ENCODE measurements at places on chromosomes 6 and 20.

- peak; percentile 79 for DNase-seq
Measured at GRCh38 chr6:53794137-53794719, 577 bp upstream of the LRRC1 start.

DNA sequence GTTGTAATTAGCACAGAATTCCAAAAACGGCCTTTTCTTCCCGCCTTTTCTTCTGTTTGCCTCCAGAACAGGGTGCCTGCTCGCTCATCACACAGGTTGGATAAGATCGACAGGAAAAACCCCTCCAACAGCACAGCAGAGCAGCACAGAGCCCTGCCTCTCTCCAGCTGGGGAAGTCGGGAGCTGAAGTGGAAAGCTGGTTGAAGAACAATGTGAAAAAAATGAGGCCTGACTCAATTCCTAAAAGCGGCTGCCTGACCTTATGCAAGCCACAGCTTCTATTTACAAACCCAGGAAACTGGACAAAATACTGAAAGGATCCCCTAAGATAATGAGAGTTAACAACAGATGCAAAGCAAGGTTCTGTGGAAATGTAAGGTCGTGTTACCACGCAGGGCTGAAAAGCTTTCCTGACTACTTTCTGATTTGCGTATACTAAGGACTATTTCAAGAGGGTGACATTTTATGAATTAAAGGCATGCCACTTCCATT is 116.9 kb downstream of the TTLL2 start:
- DNase-seq = no peak

- DNase-seq = no peak
Measured at GRCh38 chr6:134654751-134655150, 295.1 kb downstream of the ALDH8A1 start.

DNA sequence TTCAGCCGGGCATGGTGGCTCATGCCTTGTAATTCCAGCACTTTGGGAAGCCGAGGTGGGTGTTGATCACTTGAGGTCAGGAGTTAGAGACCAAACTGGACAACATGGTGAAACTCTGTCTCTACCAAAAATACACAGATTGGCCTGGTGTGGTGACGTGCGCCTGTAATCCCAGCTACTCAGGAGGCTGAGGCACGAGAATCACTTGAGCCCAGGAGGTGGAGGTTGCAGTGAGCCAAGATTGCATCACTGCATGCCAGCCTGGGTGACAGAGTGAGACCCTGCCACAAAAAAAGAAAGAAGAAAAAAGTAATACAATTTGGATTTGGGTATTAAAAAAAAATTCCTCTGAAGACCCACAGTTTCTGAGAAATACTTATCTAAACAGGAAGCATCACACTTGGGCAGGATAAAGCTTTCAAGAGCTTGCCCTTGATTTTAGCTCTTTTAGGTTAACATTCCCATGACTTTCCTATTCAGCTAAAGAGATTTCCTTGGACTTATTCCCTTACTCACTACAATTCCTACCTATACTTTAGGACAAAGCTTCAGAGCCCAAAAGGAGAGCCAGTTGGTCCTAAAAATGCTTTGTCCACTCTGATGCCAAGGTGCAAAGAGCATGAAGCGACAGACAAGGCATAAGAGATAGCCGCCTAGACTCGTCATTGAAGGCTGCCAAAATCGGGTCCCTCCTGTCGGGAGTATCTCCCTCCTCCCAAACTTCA is 1.9 kb downstream of the ELOVL2 start:
- no peak for DNase-seq

GRCh38 chr6:124962639-124963415 is 590 bp downstream of the RNF217 start:
- peak; percentile 57 for DNase-seq

GRCh38 chr20:25321991-25322390 is 68.6 kb downstream of the ABHD12 start:
- DNase-seq = no peak

GRCh38 chr20:32072168-32072750 is 20.2 kb downstream of the HCK start:
- DNase-seq = peak; percentile 35

DNA sequence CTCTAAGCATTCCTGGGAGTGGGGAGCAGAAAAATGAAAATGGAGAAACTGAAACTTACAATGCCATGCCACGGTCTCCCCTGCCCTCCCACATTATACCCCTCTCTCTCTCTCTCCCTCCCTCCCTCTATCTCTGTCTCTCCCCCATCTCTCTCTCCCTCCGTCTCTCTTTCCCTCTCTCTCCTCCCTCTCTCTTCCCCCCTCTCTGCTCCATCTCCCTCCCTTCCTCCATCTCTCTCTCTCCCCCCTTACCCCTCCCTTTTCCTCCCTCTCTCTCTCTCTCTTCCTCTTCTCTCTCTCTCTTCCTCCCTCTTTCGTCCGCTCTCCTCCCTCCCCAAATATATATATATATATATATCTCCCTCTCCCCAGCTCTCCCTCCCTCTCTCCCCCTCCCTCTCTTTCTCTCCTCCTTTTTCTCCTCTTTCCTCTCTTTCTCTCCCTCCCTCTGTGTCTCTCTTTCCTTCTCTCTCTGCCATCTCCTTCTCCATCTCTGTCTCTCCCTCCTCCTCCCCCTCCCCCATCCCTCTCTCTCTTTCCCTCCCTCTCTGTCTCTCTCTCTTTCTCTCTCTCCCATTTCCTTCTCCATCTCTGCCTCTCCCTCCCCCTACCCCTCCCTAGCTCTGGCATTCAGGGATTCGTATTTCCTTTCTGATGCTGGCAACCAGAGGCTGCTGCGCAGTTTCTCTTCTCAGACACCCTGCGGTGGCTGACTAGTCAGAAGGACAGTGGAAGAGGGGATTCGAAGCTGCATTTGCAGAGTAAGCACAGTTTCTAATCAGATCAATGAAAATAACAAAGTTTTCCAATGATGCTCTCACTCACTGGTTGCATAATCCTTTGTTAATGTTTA is 13.9 kb upstream of the VAPB start:
- peak; percentile 91 for DNase-seq

- no peak for DNase-seq
Measured at GRCh38 chr6:4913705-4914419, 90.0 kb downstream of the RPP40 start.

GRCh38 chr6:140809694-140810101 is 1323.0 kb upstream of the GJE1 start:
- DNase-seq = no peak

GRCh38 chr6:152170313-152170701 is 362.8 kb downstream of the ESR1 start:
- no peak for DNase-seq

GRCh38 chr20:62884556-62884955 is 22.9 kb upstream of the TCFL5 start:
- no peak for DNase-seq

DNA sequence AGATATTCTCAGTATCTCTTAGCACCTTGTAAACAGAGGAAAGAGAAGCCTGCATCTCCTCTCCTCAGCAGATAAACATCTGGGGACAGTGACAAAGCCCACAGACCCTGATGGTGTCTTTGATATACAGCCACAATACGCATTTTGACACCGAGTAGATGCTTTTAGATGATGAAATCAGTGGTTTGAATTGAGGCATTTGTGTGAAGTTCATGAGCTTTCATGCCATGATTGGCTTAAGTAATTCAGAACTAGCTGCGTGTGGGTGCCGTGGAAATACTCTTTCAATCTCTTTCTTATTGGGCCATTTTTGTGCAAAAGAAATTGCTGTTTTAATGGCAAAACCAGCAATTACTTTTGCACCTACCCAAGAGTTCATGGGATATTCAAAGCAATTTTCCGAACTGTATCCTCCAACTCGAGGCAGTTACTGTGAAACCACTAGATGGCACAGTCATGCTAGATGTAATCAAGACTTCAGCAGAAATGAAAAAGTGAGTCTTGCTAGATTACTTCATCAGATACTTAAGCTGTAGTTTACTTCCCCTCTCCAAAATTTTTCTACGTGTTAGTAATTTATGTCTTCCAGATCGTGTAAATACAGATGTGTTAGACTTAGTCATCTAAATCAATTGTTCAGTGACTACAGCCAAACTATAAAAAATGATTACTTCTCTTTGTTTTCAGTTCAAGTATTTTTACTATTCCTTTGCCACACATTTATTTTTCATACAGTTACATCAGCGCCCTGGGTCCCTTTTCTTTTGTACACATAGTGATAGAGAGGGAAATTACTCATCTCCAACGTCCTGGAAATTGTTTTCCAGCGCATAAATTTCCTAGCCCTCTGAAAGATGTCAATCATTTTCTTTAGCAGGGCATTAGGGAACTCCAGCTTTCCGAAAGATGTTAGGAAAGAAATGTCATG is 49.4 kb downstream of the IYD start:
- DNase-seq = peak; percentile 90

- DNase-seq = peak; percentile 83
Measured at GRCh38 chr6:26249957-26250697, 114.9 kb upstream of the BTN3A2 start.

- no peak for DNase-seq
Measured at GRCh38 chr20:14986026-14986655, 648.7 kb upstream of the FLRT3 start.

GRCh38 chr6:80548532-80548931 is 442.1 kb downstream of the BCKDHB start:
- DNase-seq = peak; percentile 91

GRCh38 chr6:29474996-29475395 is 12.8 kb downstream of the MAS1L start:
- no peak for DNase-seq

Measured in fibroblast of skin of scalp (primary cell).